ENCODE measurements at places on chromosomes 2 and 18.

- no peak for DNase-seq
- peaks cover 23% of the 10 kb centered on the region for H3K4me1 ChIP-seq
- no peaks in the 10 kb centered on the region for H3K36me3 ChIP-seq
- peaks cover 2% of the 10 kb centered on the region for H3K27me3 ChIP-seq
- no peak overlapping the region for H3K27ac ChIP-seq
- H3K4me3 ChIP-seq = no peak overlapping the region
Measured at GRCh38 chr2:230684270-230685168, 28.1 kb upstream of the CAB39 start.

- no peaks in the 10 kb centered on the region for H3K36me3 ChIP-seq
- H3K27ac ChIP-seq = no peak overlapping the region
- no peak overlapping the region for H3K4me3 ChIP-seq
Measured at GRCh38 chr18:67428805-67429204, 87.7 kb downstream of the DSEL start.

DNA sequence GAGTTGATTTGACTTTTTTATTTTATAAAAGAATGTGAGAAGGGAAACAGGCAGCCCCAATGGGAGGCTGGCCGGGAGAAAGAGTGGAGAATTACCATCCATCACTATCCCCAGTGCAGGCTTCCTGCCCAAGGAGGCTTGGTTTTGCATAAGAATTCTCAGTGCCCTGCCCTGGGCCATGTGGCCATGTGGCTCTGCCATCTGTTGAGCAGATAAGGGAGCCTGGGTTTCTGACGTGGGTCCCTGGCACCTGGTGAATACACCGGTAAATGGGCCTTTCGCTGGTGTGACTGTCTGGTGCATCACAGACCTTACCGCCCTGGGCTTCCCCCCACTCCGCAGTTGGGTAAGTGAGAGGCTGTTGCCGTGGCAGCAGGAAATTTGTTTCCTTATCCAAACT lies 54.5 kb upstream of the TMEM163 start:
- no peak overlapping the region for H3K27ac ChIP-seq
- H3K4me3 ChIP-seq = no peak overlapping the region
- H3K36me3 ChIP-seq = no peaks in the 10 kb centered on the region
- no peak for DNase-seq

- H3K27ac ChIP-seq = no peak overlapping the region
- H3K36me3 ChIP-seq = no peaks in the 10 kb centered on the region
- DNase-seq = no peak
- no peaks in the 10 kb centered on the region for H3K4me1 ChIP-seq
Measured at GRCh38 chr2:95276244-95276887, 2.1 kb downstream of the PROM2 start.

- H3K27me3 ChIP-seq = no peaks in the 10 kb centered on the region
- no peak overlapping the region for H3K27ac ChIP-seq
- no peaks in the 10 kb centered on the region for H3K36me3 ChIP-seq
- H3K4me1 ChIP-seq = no peaks in the 10 kb centered on the region
- no peak for DNase-seq
- no peak overlapping the region for H3K4me3 ChIP-seq
Measured at GRCh38 chr18:75563150-75563549, 135.6 kb upstream of the SMIM21 start.

- no peak overlapping the region for H3K4me3 ChIP-seq
- no peak overlapping the region for H3K27ac ChIP-seq
- H3K27me3 ChIP-seq = no peaks in the 10 kb centered on the region
- no peak for DNase-seq
- no peaks in the 10 kb centered on the region for H3K4me1 ChIP-seq
Measured at GRCh38 chr18:64379662-64380061, 230.8 kb upstream of the LINC00305 start.
